Breast epithelium (tissue), 4 donors: ENCODE measurements at places on chromosomes 4 and X. TPM values are rescaled to one million over a fixed set of nuclear protein-coding genes. Genes with fewer than 3 reads are reported as not detected.

DNA sequence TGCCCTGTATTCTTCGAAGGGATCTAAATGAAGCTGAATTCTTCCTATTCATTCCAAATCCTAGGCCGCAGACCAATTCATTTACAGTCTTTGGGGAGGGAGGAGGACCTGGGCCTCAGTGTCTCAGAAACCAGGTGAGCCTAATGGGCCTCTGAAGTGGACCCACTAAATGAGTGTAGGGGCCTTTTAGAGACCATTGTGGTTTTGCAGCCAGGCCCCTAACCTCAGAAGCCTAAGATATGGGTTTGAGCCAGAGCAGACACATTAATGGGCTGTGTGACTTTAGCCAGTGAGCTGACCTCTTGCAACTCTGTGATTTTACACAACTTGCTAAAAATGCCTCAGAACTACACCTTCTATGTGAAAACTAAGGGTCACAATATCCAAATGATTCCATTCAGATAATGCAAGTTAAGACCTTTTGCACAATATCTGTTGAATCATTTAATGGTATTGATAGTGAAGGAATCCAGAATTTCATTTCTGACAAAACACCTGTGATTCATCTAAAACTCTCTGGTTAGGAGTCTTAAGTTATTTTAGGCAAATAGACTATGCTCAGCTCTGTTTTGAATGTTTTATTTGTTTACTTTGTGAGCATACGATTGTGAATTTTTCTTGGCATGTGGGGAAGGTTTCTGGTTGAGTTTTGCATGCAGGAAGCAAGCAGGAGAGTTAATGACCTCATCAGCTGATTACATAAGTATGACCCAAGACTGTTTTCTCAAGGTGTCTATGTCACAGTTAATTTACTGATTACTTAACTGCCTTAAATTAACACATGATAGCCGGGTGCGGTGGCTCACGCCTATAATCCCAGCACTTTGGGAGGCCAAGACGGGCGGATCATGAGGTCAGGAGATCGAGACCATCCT is 75.0 kb downstream of the EVC start:
- H3K27me3 ChIP-seq: no peaks in the 10 kb centered on the region
- H3K4me3 ChIP-seq: no peak overlapping the region
- H3K27ac ChIP-seq: no peak overlapping the region
- DNase-seq: no peak
- H3K4me1 ChIP-seq: no peaks in the 10 kb centered on the region

GRCh38 chr4:64780664-64781063 is 371.4 kb upstream of the TECRL start:
- no peaks in the 10 kb centered on the region for H3K27me3 ChIP-seq
- H3K27ac ChIP-seq: no peak overlapping the region
- H3K36me3 ChIP-seq: no peaks in the 10 kb centered on the region
- no peak for DNase-seq

The CD38 gene
- total RNA-seq: 2.6 TPM

GRCh38 chr4:140070366-140070765 is 83.6 kb downstream of the MAML3 start:
- H3K36me3 ChIP-seq: no peaks in the 10 kb centered on the region
- no peak overlapping the region for H3K27ac ChIP-seq
- H3K27me3 ChIP-seq: no peaks in the 10 kb centered on the region
- no peak overlapping the region for H3K4me3 ChIP-seq

DNA sequence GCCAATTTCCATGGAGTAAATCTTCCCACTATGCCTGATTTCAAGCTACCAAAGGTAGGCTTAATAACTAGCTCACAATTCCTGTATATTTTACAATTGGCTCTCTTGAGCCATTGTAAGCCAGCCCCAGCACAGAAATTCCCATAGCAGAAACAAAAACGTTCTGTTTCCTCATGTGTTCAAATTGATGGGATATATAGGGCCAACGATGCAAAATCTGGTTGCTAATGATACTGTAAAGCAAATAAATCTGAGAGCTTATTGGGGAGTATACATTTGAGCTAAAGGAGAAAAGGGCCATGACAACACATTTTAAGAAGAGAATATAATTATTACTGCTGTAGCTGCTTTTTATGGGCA is 267.1 kb upstream of the FTHL17 start:
- peaks cover 7% of the 10 kb centered on the region for H3K27me3 ChIP-seq
- DNase-seq: no peak
- H3K36me3 ChIP-seq: no peaks in the 10 kb centered on the region
- H3K4me3 ChIP-seq: no peak overlapping the region

The APOOL gene
- 10.8 TPM for total RNA-seq

The GAGE12H gene
- not detected for total RNA-seq
